ENCODE measurements at places on chromosomes 13 and 19.

DNA sequence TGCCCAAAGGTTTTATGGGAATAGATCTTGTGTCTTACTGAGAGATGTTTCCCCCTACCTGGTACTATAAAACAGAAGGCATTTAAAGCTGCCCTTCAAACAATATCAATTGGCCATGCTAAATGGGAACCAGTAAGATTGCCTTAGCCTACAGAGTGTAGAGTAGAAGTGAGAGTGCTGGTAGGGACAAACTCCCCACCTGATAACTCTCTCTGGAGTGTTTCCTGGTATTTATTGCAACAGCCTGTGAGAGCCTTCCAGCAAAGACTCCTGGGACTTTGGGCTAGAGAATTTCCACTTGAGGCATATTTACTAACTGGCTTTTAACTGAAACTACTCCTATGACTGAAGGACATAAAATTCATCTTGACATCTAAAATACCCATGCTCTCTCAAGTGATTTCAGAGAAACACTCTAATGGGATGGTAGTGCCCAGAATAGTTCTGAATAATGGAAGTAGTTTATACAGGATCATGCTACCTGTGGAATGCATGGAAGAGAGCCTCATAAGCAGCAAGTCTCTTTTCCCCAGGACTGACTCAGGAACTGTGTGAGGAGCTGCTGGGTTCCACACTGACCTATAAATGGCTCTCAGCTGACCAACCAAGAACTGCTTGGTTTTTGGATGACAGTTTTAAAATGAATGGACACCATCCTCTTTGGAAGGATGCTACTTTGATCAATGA is 132.7 kb upstream of the SLITRK5 start:
- DNase-seq, result no peak

DNA sequence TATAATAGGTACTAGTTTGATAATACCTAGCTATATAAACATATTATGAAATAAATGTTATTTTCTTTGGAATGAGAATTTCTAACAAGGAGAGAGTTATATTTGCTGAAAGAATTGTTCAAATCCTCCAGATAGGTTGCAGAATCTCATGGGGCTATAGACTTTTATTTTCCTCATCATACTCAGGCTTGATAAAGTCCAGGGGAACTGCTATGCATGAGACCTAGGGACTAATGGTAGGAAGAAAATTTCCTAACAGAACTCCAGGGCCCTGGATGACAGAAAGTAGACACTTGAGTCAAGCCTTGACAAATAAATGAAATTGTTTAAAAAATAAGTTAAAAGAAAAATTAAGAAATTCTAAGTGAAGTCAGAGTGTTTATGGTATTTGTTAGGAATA is 138.5 kb upstream of the DACH1 start:
- DNase-seq, result no peak

DNA sequence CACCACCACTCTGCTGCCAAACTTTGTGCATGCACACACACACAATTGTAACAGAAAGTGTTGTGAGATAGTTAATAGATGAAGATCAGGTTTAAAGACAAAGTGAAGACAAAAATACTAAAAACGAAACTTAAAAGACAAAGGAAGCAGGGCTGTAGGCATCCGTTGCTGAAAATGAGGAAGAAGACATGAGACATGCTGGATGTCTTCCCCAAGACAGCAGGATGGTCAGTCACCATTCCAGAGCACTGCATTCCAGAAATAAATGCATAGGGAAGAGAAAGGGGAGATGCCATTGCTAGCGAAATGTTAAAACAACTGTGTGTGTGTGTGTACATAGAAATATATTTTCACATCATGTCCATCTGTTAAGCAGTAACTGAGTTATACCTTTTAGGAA is 520.1 kb downstream of the SUCLA2 start:
- no peak for DNase-seq

- peak; percentile 46 for DNase-seq
Observed at GRCh38 chr19:5006201-5006600, 37.3 kb downstream of the KDM4B start.

DNA sequence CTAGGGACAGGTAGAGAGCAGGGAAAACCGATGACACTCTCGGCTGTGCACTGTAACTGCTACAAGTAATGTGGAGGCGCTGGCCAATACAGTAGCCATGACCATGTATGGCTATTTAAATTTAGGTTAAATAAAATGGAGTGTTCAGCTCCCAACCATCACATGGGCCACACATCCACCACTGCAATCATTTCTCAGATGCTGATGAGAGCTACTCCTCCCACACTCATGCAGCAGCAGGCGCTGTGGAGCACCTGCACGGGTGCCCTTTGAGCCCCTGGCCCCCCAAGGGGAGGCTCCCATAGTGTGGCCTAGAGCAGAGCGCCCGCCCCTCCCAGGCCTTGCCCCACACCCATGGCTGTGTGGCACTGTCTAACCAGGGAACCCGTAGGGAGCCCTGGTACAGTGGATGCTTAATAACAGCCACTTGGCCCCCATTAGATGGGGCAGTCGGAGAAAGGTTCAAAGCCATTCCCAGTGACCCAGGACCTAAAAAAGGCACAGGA is 6.0 kb downstream of the ACP4 start:
- DNase-seq, result no peak

DNA sequence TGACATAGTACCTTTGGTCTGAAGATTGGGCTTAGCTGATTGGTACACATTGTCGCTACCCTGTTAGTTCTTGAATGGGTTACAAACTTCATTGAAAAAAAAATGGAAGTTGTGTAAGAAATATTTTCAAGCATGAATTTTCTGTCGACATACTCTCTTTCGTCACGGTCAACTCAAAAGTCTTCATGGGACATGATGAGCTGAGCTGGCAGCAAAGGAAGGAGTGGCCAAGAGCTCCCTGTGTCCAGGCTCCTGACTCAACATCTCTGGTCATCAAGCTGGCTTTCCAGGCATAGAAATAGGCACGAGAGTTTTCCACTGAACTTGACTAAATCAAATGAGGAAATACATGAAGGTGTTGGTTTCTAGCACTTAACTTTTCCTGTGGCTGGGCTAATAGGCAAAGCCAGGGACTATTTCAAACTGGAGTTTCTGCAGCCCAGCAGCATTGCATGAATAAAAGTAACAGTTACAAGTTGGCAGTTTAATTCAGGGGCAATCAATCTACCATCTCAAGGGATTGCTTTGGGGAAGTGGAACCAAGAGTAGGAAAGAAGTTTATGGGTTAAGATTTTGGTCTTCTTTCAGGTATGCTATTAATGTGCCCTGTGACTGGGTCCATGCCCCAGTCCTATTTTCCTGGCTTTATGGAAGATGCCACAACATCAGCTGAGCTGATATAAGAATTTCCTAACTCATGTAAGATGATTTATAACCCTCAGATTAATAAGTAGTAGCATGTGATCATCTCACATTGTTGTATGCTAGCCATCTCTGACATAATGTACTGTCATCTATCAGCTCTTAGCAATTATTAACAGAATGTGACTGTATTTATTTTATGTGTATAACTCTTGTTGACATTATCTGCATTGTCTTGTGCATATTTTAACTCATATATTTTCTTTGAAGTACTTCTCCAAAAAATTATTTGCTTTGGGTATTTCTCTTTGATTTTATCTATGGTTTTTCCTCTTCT is 385.8 kb downstream of the DLEU7 start:
- no peak for DNase-seq

DNA sequence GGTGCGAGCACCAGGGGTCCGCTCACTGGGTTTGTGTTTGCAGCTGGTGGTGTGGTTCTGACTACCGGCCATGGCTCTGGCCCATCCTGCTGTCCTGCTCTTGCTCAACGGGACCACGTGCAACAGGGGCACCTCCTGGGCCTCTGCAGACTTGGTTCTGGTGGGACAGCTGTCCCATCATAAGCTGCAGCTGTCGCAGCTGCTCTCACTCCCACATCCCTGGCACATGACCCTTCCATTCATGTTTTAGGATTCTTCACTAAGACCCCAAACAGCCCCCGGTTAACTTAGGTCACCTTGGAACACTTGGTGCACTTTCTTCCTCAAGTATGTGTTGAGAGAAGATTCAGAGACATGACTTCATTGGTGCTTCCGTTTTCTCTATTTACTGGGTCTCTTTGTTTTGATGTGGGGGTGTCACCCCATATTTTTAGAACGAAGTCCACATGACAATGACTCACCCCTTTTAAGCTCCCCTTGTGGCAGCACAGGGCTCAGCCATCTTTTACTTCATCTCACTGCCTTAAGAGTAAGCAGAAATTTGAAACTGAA is 68.4 kb upstream of the ARHGEF7 start:
- DNase-seq, result peak; percentile 60

DNA sequence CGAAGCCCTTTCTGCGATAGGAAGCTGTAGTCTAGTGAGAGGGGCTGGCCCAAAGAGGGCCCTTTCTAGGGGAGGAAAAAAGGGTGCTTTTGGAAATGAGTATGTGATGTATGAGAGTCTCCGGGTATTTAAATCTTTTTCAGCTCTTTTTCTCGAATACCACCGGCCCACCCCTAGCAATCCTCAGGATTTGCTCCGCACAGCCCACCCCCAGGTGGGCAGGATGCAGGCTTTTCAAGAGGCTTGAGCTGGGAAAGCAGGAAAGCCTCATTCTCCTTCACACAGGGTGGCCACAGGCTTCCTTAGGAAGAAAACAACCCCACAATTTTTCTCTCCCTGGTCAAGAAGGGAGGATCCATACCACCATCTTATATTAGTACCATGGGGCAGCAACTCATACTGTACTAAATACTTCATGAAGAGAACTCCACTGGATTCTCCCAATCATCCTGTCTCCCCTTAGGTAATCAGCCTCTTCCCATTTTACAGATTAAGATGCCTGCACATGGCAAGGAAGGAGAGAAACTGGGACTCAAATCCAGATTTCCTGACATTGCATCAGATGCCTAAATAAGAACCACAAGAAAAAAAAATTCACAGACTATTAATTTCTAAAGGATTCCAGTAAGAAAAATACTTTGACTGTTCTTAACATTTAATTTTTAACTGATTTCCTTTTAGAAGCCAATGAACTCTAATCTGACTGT is 84.4 kb downstream of the STK24 start:
- no peak for DNase-seq

- no peak for DNase-seq
Observed at GRCh38 chr13:90787007-90787406, 560.5 kb upstream of the MIR17HG start.

DNA sequence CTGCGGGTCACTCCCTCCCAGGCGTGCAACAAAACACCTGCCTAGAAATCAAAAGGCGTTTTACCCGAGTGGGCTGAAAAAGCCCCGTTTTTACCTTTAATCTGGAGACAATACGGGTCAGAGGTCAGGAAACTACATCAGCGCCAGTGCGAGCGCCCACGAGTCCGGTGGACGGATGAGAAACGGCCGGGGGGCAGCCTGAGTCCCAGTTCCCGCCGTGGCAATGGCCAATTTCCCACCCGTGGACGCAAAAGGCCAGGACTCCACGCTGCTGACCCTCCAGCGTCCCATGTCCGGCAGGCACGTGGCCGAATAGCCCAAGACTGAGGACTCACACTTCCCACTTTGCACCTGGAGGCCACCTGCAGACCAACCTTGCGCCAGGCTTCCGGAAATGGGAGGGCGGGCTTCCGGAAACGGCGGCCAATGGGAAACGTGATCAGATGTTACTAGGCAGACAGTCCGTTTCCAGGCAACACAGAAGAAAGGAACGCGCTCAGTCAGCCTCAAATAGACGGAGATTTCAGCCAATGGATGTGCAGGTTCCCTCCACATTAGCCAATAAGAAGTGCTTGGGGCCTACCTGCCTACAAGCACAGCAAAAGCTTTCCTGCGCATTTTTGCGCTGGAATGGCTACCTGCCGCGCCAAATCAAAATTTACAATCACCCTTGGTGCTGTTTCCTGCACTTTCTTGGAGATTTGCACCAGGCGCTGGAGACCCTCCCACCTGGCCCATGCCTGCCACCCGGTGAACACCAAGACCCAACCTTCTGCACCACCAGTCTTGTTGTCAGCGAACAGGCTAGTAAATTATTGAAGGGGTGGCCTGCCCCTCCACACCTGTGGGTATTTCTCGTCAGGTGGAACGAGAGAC is 47.4 kb downstream of the ZFP14 start:
- peak; percentile 95 for DNase-seq

- DNase-seq, result peak; percentile 4
Observed at GRCh38 chr19:36688058-36688457, 646 bp downstream of the ZNF567 start.

GRCh38 chr13:35210261-35210660 is 266.2 kb downstream of the MAB21L1 start:
- peak; percentile 37 for DNase-seq

DNA sequence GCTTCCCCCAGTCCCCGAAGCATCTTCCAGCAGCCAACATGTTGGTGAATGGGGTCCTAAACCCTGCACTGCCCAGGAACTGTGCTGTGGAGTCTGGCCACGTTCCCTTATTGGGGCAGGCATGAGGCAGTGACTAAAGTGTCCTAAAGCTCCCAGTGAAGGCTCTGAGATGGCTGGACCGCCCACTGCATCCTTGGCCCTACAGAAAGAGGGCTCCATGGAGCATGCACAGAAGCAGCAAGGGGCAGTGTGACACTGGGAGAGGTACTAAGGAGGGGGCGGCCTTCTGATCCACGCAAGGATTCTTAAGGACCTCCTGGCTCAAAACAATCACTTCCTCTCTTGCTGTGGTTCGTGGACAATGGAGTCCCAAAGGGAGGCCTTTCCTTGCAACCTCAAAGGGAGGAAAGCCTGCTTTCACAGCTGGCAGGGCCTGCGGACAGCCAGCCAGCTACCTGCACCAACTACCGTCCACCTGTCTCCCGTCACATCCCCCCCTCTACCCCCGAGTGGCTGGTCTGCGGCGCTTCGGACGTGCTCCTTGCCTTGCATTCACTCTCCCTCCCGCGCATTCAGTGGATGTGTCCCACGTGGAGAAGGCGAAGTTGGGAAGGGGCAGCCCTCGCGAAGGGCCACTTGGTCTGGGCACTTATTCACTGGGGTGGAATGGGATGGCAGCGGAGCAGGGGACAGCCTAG is 63.9 kb upstream of the STARD13 start:
- peak; percentile 27 for DNase-seq

All from fibroblast of mammary gland (primary cell).